CD4-positive, alpha-beta T cell treated with Interleukin-1 beta for 1 hour (primary cell): ENCODE measurements at places on chromosomes 2 and 18.

GRCh38 chr2:216694082-216694825 is 1.1 kb downstream of the IGFBP5 start:
- no peak for DNase-seq

GRCh38 chr2:101900375-101900774 is 91.4 kb upstream of the IL1R2 start:
- no peak for DNase-seq

DNA sequence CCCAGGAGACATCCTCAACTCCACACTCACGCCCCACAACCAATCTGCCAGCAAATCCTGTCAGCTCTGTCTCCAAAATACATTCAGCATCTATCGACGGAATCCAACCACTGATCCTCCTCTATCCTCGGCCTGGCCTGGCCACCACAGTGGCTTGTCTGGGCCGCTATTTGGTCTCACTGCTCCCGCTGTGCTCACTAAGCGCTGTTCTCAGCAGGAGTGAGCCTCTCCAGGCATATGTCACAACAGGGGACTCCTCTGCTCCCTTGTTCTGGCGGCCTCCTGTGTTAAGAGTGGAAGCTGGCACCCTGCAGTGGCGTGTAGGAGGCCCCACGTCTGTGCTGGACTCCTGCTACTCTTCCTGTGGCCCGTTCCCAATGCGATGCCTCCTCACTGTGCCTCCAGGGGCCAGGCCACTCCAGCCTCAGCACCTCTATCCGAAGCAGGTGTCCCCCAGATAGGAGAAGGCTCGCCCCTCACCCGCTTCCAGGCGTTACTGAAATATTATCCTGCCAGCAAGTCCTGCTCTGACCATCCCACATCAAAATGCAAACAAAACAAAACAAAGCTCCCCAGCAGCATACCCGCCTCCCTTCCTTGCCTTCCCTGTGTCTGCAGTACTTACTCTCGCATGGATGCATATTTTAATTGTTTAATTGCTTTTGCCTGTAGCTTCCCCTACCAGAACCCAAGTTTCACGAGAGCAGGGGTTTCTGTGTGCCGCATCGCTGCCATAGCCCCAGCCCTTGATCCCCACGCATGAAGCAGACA is 39.9 kb downstream of the CENPO start:
- no peak for DNase-seq

DNA sequence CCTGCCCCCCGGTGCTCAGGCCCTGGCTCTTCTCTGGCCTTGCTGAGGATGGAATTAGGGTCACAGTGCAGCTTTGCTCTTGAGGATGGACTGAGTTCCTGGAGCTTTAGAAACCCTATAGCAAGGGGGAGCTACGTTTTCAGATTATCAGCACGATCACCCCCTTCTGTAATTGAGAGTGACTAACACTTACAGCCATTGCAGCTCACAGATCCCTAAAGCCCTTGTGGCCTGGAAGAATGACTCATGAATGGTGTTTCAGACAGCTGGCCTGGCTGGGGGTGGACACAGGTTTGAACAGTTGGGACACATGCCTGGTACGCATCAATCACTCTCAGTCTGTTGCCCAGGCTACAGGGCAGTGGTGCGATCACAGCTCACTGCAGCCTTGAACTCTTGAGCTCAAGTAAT is 79.7 kb upstream of the IGFBP5 start:
- DNase-seq: no peak

DNA sequence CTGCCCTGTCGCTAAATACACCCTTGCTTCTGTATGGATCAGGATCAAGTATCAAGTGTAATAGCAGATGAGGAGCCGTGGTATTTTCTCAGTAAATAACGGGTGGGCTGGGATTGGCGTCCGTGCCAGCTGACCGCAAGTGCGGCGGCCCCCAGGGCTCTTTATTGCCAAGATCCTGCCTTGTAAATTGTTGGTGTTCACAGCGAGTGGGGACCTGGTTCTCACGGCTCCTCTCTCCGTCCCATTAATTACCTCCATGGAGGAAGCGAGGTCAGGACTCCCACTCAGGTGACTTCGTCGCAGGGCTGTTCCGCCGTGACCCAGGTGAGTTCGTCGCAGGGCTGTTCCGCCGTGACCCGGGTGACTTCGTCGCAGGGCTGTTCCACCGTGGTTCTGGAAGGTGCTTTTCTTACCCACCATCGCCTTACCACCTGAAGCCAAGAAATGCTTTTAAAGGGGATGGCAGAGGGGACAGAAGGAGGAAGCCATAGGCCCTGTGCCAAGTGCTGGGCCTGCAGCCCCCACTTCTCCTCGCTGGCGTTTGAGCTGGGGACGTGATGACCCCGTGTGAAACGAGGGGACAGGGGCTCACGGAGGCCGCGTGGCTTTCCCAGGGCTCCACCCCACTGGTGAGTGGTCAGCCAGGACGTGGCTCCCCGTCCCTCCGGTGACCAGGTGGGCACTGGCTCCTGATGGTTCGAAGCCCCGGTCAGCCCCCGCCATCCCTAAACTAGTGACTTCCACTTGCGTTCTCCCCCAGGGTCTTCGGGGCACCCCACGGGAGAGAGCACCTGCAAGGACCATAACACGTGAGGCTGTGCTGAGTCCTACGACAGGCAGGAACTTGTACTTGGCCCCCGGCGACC is 118.4 kb downstream of the TWIST2 start:
- DNase-seq: no peak

GRCh38 chr2:232506709-232507108 is 13.5 kb upstream of the PRSS56 start:
- no peak for DNase-seq

DNA sequence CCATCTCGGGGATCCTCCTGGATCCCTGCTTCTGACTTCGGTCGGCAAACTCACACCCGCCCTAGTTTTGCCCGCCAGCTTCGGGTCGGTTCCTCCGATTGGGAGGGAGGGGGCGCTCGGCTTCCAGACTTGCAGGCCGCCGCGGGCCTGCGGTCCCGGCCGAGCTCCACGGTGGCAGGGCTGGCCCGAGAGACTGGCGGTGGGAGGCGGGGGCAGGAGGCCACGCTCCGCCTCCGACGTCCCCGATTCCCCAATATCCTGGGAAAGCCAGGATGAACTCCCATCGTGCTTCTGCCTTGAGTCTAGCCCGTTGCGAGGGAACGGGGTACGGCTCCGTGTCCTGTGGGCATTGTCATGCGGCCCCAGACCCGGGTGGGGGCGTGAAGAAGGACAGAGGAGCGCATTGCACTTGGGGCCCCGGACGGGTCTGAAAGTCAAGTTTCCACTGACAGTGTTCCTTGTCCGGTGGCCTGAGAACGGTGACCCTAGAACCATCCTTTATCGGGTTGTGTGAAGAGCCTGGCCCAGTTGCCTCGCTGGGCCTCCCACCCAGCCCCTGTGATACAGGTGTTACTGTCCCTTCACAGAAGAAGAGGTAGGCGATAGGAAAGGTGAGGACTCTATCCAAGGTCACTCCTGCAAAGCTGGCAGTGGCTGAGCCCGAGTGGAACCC is 2.4 kb upstream of the INHBB start:
- DNase-seq: peak; percentile 38

DNA sequence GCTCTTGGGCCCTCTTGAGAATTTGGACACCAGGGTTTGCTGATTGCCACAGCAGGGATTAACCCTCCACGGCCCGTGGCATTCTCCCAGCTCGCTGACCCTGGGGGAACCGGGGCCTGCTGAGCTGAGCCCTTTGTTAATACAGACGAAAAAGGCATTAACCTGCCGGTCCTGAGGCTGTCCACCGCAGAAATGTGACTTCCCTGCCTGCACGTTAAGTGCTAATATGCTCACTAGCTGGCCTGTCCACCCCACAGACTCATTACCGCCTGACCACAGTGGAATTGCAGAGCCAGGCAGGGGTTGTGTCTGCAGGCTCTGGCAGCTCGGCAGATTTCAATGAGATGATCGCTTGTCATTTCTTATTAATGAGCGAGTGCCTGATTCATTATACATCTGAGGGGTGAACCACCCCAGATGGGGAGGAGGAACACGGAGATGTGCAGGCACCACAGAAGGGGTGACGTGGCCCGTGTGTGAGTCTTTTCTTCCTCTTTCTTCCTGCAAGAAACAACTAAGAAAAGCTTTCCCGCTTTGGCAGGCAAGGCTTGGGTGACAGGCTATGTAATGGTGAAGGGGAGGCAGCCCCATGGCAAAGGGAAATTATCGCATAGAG is 126.0 kb downstream of the GLI2 start:
- DNase-seq: no peak

DNA sequence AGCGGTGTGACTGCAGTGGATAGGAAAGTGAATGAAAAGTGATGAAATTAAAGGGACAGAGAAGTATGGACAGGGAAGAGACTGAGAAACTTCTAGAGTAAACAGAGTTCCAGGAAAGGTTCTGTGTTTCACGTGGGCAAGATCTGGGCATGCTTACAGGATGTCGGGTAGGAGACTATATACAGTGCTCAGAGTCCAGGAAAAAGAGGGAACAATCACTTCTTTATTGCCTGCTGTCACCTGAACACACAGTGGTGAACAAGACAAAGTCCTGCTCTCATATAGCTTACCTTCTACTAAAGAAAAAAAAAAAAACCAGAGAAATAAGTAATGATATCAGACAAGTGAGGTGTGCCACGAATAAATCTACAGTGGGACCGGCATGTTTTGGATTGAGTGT is 2.4 kb downstream of the LRPPRC start:
- DNase-seq: no peak

DNA sequence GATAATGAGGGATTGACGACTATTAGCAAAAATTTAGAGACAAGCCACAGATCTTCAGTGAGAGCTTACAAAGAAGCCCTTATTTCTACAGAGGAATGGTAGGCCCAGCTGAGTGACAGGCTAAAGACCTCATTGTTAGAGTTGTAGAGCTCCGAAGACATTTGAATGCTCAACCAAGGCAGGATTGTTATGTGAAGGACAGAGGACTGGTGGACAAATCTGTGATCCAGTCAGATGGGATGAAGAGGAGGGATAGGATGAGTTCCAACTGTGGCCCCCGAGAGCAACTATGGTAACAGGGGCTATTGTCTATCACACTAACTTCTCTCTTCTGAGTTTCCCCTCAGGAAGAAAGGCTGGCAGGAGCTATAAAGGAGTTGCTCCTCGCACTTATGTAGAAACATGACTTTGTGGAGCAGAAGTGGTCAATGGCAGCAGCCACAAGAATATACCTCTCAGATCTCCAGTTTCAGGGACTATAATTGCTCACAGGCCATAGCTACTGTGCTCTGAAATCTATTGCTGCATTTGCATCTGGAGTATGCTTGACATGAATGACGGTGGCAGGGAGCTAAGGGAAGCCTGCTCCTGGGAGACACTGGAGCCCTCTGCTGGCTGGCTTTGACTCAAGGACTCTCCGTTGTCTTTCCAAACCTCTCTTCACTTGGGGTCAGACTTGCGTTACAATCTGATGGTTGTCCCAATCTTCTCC is 50.3 kb upstream of the GREB1L start:
- peak; percentile 3 for DNase-seq
